T1000 (cell line): ENCODE measurements at places on chromosomes 5 and 9.

DNA sequence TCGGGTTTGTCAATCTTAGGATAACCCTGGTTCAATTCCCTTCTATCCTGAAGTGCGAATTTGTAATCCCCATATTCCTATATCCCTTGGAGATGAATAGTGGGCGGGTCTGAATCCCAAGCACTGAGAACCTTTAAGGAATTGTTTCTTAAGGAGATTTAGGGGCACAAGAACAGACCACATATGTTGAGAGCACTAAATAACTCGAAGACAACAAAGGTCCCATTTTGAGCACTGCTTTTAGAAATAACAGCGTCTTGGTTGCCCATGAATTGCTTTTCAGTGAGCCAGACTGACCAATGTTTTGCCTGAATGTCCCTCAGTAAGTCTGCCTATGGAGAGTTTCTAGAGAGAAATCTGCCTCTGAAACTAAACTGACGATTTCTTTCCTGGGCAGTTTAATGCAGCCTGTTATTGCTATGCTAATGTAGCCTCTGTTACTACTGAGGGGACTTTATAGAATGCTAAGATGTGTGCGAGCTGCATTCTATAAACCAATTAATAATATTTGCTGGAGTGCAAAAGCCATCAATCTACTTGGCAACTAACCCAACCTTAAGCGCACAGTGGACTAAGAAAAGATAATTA lies 445.0 kb upstream of the DMAC1 start:
- no peak for DNase-seq

GRCh38 chr5:141637767-141638419 lies 1.1 kb downstream of the RELL2 start:
- peak; percentile 30 for DNase-seq

- DNase-seq: no peak
Measured at GRCh38 chr5:124459984-124460383, 286.5 kb downstream of the ZNF608 start.

GRCh38 chr5:126641387-126641786 lies 40.6 kb downstream of the PHAX start:
- no peak for DNase-seq

DNA sequence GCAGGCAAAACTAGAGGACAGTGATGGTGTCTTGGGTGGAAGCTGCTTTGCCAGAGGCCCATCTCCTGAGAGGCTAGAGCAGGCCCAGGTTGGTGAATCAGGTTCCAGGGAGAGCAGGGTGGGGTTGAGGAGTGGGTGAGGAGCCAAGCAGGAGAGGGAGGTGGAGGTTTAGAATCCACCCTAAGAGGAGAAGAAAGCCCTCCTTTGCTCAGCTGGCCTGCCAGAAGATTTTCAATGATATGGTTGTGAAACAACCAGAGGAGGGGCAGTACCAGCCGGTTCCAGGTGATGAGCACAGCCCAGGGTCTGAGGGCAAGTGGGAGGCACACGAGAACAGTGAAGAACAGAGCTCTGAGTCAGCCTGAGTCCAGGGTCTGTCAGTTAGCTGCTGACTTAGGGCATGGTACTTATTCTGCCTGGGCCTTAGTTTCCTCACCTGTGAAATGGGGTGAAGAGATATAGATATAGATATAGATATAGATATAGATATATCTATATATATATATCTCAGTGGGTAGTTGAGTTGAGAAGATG lies 17.8 kb downstream of the PPARGC1B start:
- DNase-seq: no peak

DNA sequence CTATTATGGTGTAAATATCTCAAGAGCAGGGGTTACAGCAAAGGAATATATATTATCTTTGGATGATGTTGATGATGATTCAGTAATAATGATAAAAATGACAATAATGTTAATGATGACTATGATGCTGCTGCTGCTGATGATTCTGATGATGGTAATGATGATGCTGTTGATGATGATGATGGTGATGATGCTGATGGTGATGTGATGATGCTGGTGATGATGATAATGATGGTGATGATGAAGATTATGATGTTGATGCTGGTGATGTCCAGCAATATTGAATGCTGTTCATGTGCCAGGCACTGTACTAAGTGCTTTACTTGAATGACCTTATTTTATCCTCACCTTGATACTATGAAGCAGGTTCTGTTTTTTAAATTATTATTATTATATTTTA lies 226.0 kb upstream of the ANKH start:
- DNase-seq: no peak

DNA sequence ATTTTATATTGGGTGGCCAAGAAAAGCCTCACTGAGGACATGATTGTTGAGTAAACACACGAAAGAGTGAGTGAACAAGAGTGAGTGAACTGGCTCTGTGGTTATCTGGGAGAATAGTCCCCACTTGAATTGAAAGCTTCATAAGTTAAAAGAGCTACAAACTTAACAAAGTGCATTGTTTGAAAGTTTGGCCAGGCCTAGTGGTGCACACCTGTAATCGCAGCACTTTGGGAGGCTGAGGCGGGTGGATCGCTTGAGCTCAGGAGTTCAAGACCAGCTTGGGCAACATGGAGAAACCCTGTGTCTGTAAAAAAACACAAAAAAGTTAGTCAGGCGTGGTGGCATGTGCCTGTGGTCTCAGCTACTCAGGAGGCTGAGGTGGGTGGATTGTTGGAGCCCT lies 26.9 kb downstream of the SMC2 start:
- no peak for DNase-seq

DNA sequence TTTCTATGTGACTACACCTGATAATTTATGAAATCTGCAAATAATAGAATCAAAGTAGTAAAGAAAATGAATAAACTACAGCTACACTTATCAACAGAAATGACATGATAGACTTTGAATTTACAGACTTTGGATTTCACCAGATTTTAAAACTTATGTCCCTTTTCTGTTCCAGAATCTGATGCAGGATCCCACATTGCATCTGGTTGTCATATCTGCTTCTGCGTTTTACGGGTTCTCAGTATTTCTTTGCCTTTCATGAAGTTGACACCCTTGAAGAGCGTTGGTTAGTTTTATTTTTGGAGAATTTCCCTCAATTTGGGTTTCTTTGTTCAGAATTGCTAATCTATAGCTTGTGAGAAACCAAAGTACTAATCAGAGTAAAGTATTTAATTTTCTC lies 174.9 kb upstream of the ADCY2 start:
- no peak for DNase-seq

DNA sequence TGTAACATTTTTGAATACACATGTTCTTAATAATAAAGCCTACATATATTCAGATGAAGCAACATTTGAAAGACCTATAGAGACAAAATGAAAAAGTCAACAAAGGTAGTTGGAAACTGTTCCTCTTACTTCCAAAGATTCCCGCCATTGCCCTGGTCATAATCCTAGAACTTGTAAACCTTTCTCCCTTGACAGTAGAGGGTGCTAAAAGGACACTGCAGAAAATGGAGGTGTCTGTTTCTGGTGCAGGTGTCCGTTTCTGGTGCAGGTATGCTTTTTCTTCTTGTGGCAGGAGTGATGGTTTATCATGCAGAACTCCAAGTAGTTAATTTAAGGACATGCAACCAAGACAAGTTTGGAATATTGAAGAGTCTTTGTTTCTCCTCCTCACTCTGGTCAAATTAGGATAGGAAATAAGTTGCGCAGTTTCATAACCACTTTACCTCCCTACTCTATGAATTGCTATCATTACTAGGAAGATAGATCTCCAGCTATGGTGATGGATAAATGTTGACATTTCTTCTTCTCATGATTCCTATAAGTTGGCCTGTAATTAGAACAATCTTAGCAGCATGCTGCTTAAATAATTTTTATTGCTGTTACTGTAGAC lies 56.0 kb upstream of the FAM174A start:
- DNase-seq: no peak

GRCh38 chr9:90767523-90768100 lies 34.0 kb upstream of the SYK start:
- DNase-seq: no peak
